PC-9 (cell line): ENCODE measurements at places on chromosomes 16 and 17. TPM values are rescaled to one million over a fixed set of nuclear protein-coding genes. Genes with fewer than 3 reads are reported as not detected.

The CNGB1 gene
- 1.1 and 2.6 TPM in 2 replicates for total RNA-seq

The TAC4 gene
- total RNA-seq = not detected in 2 replicates

The ARSG gene
- total RNA-seq = 4.0 and 6.6 TPM in 2 replicates

DNA sequence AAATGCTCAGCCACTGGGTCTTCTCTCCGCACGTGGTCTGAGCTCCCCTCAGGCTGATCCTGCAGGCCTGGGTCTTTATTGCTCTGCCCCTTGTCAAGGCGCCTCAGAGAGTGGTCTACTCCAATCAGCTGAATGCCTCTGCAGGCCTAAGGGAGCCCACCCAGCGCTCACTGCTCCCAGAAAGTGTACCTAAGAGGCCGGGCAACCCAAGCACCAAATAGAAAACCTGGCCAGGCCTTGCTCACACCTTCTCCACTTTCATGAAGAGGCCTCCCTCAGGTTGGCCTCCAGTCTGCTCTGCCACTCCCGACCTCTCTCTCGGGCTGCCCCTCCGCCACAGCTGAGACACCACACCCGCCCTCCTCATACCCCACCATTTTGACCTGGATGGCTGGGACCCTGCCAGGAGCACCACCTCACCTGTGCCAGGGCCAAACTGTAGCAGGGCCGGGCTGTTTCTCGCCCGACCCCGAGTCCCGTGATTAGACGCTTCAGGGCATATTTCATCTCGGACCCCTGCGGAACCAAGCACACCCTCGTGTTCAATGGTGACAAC is 665 bp downstream of the MYBBP1A start:
- peaks cover 21% of the 10 kb centered on the region for H3K4me1 ChIP-seq
- no peak overlapping the region; the same call in 1 of the 2 replicates for H3K27ac ChIP-seq
- no peaks in the 10 kb centered on the region for H3K27me3 ChIP-seq
- peaks cover 41% of the 10 kb centered on the region for H3K36me3 ChIP-seq
- peak overlapping the region; percentile 94 for H3K4me3 ChIP-seq
- no peak for DNase-seq

DNA sequence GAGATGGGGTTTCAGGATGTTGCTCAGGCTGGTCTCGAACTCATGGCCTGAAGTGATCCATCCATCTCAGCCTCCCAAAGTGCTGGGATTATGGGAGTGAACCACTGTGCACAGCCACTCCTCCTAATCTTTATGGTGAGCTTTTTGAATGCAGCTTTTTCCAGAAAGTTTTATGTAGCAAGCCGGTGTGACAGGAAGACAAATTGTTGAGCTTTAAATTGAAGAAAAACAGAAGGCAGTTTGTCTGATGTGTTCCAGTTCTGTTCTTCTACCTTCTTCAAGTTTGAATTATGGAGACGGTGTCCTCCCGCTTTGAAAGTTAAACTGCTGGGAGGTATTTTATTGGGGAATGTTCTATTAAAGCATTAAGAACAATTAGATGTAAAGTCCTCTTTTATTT is 177.1 kb downstream of the SNX29 start:
- no peak for DNase-seq
- no peaks in the 10 kb centered on the region for H3K36me3 ChIP-seq
- H3K4me1 ChIP-seq = peaks cover 9% of the 10 kb centered on the region; the same call in 1 of the 2 replicates
- no peak overlapping the region for H3K4me3 ChIP-seq
- H3K27me3 ChIP-seq = no peaks in the 10 kb centered on the region

- H3K4me3 ChIP-seq = no peak overlapping the region
- no peak overlapping the region for H3K27ac ChIP-seq
- DNase-seq = no peak
Measured at GRCh38 chr16:88917146-88917914, 50.9 kb upstream of the PABPN1L start.

The KRTAP9-8 gene
- not detected in 2 replicates for total RNA-seq

DNA sequence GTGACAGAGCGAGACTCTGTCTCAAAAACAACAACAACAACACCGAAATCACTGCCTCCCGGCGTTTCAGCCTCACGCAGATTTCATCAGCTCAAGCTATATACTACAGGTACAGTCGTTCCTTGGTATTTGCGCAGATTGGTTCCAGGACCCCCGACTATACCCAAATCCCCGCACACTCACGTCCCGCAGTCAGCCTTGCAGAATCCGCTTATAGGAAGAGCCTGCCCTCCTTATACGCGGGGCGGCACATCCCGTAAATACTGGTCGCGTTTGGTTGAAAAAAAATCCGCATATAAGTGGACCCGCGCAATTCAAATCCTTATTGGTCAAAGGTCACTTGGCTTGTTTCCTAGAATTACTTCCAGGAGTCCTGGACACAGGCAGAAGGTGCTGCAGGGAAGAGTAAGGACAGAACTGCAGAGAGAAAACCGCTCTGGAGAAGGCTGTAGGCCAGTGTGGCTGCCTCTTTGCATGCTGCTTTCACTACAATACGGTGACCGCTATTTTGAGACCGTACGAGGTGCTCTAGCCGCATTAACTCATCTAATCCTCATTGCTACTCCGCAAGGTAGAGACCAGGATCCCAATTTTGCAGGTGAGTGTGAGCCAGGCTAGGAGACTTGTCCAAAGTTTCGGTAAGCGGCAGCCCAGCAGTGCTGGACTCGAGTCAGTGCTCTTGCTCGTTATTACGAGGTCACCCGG is 718 bp downstream of the NDUFAB1 start:
- peak overlapping the region; percentile 22 for H3K27ac ChIP-seq
- peak overlapping the region; percentile 96 for H3K4me3 ChIP-seq
- H3K4me1 ChIP-seq = peaks cover 3% of the 10 kb centered on the region; the same call in 1 of the 2 replicates

DNA sequence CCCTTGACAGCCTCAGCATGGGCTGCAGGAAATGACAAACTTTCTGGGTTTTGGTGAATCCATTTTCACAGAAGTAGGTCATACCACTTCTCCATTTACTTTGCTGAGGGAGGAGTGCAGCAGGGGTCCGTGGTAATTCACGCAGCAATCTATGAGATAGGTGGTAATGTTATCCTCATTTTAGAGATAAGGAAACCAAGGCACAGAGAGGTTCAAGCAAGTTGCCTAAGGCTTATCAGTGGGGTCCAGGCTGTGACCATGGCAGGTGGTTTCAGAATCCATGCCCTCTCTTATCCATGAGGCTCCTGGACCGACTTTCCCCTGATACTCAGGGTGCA is 12.6 kb downstream of the TBX4 start:
- H3K4me1 ChIP-seq = no peaks in the 10 kb centered on the region
- no peaks in the 10 kb centered on the region for H3K36me3 ChIP-seq
- no peak overlapping the region for H3K4me3 ChIP-seq
- H3K27ac ChIP-seq = no peak overlapping the region

DNA sequence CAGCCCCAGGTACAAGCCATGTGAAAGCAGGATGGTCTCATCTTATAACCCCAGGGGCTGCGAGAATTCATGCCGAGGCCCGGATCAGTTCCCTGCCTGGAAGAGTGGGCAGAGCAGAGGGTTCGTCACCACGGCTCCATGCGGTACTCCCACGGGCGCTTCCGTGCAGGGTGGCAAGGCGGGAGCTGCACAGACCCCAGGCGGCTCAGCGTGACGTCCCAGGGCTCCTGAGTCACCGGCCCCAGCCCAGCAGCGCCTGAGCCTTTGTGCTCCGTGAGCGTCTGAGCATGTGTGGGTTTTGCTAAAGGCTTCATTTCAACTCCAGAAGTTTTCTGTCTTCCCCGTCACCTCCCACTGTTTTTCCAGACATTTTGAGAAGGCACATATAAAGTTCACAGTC is 71.2 kb upstream of the CHMP6 start:
- DNase-seq = no peak
- no peak overlapping the region for H3K27ac ChIP-seq
- no peaks in the 10 kb centered on the region for H3K36me3 ChIP-seq
- no peaks in the 10 kb centered on the region for H3K27me3 ChIP-seq

GRCh38 chr16:26542198-26542597 is 524.5 kb upstream of the C16orf82 start:
- peaks cover 25% of the 10 kb centered on the region for H3K27me3 ChIP-seq
- H3K27ac ChIP-seq = no peak overlapping the region
- no peak for DNase-seq
- no peaks in the 10 kb centered on the region for H3K36me3 ChIP-seq

The SLC35G6 gene
- not detected in 2 replicates for total RNA-seq

The TMC6 gene
- 97.7 and 116 TPM in 2 replicates for total RNA-seq

DNA sequence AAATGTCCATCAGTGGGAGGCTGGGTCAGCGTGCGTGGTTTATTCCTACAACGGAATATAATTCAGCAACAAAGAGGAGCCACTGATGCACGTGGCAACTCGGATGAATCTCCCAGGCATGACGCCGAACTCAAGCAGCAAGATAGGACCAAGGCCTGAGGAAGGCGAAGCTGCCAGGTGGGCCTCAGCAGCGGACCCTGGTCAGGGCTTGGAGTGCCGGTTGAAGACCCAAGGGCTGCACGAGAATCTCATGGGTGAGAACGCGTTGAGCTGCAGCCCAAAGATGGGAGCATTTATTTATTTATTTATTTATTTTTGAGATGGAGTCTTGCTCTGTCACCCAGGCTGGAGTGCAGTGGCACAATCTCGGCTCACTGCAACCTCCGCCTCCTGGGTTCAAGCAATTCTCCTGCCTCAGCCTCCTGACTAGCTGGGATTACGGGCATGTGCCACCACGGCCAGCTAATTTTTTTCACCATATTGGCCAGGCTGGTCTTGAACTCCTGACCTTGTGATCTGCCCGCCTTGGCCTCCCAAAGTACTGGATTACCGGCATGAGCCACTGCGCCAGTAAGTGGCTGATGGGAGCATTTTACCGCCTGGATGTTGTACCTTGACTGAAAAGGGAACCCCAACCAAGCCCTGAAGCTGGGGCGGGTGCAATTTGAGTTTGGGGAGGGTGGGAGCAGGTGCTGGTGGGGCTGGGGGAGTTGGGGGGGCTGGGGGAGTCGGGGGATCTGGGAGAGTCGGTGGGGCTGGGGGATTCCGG is 18.1 kb upstream of the BAHCC1 start:
- H3K4me3 ChIP-seq = no peak overlapping the region
- no peak for DNase-seq
- no peak overlapping the region for H3K27ac ChIP-seq
- H3K36me3 ChIP-seq = no peaks in the 10 kb centered on the region
- H3K27me3 ChIP-seq = no peaks in the 10 kb centered on the region

DNA sequence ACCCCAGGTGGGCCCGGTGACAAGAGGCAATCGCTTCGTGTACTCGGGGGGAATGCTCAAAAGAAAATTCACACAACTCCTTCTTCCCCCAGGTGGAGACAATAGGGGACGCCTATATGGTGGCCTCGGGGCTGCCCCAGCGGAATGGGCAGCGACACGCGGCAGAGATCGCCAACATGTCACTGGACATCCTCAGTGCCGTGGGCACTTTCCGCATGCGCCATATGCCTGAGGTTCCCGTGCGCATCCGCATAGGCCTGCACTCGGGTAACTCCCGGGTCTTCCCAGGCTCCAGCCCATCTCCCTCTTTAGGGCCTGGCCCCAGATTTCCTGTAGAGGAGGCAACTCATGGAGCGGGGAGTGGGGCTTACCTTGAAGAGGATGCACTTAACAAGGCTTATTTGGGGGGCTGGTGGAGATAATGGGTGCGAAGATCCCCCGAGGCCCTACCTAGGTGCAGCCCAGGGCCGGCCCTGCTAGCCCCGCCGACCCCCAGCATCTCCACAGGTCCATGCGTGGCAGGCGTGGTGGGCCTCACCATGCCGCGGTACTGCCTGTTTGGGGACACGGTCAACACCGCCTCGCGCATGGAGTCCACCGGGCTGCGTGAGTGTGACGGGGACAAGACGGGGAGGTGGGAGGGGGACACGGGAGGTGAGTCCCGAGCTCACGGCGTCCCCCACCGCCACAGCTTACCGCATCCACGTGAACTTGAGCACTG is 13.0 kb downstream of the GUCY2D start:
- H3K27ac ChIP-seq = no peak overlapping the region
- no peaks in the 10 kb centered on the region for H3K27me3 ChIP-seq
- H3K4me1 ChIP-seq = no peaks in the 10 kb centered on the region
- H3K4me3 ChIP-seq = no peak overlapping the region
- H3K36me3 ChIP-seq = no peaks in the 10 kb centered on the region
